ENCODE measurements at places on chromosomes 11 and 22.

DNA sequence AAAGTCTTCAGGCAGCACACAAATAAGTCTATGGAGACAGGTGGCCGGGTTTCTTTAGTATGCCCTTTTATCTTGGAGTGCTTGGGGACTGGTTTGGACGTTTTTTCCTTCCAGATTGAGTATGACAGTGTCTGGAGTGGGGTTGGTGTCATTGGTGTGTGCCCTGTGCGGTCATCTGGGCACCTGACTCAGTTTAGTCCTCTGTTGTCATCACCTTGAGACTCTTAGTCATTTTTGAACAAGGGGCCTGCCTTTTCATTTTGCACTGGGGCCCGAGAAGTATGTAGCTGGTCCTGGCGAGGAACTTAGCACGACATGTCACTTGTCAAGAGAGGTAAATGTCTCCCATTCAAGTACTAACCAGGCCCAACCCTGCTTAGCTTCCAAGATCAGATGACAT is 27.2 kb upstream of the MYO18B start:
- DNase-seq, result no peak

DNA sequence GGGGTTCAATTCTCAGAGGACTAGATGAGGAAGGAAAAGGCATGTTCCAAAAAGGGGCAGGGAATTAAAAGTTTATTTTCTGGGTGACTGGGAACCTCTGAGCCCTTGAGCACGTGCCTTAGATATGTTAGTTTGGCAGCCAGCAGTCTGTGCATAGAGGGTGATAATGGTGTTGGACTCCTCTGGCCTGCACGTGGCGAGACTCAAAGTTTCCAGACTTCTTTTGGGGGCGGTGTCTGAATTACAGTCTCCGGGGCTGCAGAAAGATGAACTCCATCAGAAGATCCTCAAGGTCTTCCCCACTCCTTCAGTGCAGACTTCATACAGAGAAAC is 861 bp upstream of the ZNRF3 start:
- DNase-seq, result no peak

GRCh38 chr11:60830478-60831142 is 11.3 kb upstream of the CCDC86 start:
- DNase-seq, result no peak

DNA sequence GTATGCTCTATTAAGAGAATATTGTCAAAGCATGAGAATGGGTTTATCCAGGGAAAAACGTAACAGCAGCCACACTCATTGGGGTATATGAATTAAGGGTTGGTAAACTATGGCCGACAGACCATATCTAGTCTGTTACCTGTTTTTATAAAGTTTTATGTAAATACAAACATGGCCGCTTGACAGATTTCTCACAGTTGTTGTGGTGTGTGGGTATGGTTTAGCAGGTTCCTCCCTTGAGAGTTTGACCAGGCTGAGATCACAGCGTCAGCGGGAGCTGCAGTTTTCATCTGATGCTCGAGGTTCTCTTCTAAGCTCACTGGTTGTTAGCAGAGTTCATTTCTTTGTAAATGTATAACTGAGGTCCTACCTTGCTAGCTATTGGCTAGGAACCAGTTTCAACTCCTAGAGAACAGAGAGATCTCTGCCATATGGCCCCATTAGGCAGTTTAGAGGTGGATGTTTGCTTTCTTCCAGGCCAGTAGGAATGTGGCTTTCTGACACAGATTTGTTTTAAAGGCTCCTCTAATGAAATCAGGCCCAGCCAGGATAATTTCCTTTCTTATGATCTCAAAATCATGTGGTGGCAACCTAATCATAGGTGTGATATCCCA is 45.5 kb upstream of the GRIK4 start:
- no peak for DNase-seq

Measured in SHP77 (cell line).